ENCODE measurements at places on chromosomes 13 and 19.

DNA sequence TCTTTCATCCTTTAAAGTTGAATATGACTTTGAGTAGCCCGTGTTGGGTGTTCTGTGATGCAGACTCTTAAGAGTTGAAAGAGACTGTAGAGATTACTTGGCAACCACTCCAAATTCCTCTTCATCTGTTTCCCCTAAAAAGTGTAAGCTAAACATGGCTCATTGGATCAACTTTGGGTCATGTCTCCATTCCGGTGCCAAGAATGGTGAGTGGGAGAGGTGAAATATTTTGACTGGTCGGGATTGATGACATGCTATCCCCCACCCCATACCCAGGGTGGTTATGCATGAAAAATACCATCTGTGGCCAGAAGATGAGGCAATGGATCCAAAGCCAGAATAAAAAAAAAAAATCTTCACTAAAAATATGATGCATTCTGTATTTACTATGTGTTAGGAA is 281.3 kb upstream of the SOX21 start:
- no peak for DNase-seq

DNA sequence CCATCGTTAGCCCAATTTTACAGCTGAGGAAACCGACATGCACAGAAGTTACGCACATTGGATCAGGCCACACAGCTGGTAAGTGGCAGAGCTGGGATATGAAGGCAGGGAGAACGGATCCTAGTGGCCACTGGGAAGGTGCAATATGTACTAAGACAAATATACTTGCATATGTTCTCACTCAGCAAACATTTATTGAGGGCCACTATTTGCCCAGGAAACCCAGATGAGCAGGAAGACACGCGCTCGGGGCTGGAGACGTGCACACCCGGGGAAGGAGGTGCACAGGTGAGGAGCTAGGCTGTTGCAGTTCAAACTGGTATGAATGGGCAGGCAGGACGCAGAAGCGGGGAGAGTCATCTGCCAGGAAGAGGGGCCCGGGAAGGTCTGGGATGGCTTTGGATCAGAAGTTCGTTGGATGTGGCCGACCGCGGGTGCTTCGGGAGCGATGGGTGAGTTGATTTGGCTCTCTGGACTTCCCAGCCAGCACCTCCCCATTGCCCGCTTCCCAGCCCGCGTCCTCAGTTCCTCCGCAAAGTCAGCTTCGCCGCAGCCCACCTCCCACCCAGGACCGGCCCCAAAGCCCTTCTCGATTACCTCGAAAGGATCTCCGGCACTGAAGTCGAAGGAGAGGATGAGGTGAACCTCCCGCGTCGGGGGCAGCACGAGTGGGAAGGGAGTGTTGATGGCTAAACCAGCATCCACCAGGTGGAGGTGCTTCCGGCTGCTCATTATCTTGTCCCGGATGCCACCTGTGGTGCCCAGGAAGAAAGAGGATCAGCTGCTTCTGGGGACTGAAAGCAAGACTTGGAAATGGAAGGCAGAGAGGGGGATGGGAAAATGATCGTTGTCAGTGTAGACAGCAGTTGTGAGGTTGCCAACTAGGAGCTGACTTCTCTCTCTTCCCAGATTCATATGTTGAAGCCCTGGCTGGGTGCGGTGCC is 17.8 kb upstream of the CABP5 start:
- DNase-seq: no peak

DNA sequence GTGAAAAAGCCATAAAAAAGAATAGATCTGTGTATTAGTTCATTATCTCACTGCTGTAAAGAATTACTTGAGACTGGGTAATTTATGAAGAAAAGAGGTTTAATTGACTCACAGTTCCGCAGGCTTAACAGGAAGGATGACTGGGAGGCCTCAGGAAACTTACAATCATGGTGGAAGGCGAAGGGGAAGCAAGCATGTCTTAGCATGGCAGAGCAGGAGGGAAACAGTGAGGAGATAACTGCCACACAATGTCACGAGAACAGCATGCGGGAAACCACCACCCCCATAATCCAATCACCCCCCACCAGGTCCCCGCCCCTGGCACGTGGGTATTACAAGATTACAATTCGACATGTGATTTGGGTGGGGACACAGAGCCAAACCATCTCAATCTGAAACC is 39.1 kb upstream of the EEF1AKMT1 start:
- no peak for DNase-seq

DNA sequence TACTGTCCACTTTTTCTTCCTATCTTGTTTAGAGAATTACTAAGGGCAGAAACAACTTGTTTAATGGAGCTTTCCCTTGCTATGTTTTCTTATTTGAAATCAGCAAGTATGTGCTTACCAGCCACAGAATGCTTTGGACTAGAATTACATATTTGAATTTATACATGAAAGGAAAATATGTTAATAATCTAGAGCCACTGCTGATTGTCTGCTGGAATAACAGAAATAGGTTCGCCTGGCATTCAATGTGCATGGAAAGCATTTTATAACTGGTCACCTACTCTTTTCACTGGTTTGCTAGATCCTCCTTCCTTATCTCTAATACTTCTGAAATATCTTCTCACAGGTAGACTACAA is 8.0 kb downstream of the EFNB2 start:
- DNase-seq: no peak

GRCh38 chr19:1501200-1501595 is 10.2 kb downstream of the REEP6 start:
- DNase-seq: no peak

DNA sequence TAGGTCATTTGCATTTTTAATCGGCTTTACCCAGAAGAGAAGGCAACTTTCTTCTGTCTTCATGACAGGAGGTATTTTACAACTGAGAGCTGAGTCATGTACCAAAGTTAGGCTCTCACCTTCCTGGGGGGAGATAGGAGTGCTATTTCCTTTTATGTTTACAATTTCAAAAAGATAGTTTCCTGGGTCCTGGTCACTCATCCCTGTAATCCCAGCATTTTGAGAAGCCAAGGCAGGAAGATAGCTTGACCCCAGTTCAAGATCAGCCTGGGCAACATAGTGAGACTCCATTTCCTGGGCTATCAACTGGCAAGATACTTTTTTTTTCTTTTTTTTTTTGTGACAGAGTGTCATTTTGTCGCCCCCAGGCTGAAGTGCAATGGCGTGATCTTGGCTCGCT is 7.6 kb downstream of the LYPD3 start:
- DNase-seq: no peak

DNA sequence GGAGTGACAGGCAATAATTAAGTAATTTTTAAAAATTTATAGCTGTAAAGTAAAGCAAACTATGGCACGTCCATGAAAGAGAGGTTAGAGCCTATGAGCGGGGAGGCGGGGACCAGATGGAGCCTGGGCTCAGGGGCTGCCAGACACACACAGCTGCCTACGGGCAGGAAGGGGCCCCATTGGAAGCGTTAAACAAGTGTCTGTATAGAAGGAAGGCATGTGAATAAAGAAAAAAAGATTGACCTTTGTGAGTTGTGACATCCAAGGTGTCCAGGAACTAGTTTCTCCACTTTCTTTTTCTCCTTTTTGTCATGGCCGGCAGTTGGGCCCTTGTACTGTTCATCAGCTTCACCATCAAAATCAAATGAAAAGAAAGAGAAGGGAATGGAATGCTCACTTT is 56.8 kb downstream of the LRCH1 start:
- DNase-seq: no peak

Data from stimulated activated CD8-positive, alpha-beta memory T cell treated with anti-CD3 and anti-CD28 coated beads, Interleukin-4, amount 100 ng/mL, for 1 hour (primary cell).